ENCODE measurements at places on chromosomes 5 and 9.

- no peak for DNase-seq
These were observed 75.3 kb upstream of the ASTN2 start for GRCh38 chr9:117490199-117490598.

DNA sequence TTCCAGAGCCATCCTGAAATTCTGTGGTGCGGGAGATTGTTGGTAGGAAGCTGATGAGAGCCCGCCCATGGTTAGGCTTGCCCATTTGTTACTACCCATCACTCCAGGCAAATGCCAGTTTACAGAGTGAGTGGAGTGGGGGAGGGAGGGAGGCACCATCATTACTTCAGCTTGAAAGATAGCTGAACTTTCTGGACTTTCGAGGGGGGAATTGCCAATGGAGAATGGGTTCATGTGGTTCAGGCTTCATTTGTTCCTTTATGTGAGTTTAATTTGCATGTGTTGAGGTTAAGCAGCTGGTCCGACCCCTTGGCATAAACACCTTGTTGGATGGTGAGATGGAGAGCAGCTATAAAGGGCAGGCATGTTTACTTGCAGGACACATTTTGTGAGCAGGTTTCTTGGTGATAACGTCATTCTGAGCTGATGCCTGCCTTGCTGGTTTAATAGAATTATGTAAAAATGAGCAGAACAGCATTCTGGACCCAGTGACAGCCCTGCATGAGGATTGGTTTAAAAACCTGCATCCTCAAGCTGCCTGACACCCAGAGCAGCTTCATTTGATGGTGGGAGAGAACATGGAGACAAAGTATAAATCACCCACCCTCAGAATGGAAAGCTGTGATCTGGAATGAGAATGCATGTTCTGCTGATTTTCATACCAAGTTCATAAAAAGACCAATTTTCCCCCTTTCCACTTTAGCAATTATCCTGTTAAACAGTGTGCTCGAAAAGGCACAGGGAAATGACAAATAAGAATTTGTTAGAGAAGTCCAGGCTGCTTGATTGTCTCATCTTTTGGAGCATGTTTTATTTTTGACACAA, 106.3 kb downstream of the TRIO start:
- no peak for DNase-seq

DNA sequence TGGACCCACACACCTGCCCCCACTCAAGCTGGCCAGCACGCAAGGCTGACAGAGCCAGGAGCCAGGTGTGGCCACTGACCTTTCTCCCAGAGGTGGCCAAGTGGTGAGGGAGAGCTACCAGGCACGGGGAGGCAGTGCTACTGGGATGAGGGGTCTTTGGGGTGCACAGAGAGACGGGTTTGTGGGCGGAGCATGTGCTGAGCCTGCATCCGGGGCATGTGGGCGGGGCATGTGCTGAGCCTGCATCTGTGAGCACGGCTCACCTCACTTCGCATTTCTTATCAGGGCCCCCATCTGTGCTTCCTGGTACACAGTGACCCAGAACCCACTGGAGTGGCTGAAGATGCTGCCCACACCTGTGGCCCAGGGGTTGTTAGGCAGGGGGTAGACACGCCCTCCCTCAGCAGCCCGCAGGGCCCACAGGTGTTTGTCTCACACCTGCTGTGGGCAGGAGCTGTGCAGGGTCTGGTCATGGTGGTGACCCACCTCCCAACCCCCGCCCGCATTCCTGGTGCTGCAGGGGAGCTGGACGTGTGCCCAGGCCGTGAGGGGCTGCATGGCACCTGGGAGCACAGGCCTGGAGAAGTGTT, 21.5 kb downstream of the CCDC187 start:
- no peak for DNase-seq

DNA sequence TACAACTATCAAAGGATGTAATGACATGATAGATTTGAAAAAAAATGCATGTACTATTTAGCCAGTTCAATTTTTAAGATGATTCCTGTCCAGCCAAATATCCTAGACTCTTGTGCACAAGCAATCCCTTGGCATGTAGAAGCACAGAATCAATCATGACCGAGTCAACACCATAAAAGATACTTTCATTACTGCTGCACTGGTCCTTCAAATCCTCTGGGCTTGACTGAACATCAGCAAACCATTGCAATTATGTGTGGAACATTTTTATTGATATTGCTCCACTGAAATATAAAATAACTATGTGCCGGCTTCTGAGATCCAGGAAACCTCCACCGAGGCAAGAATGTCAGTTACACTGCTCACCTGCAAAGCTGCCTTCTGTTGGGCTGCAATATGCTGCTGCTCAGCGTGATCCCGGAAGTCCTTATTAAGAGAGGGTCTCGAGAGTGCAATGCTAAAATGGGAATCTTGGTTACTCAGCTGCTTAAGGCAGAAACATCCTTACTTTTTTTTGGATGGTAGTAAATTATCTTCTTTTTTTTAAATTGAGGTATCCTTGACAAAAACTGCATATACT, 28.7 kb downstream of the INIP start:
- DNase-seq, result no peak

DNA sequence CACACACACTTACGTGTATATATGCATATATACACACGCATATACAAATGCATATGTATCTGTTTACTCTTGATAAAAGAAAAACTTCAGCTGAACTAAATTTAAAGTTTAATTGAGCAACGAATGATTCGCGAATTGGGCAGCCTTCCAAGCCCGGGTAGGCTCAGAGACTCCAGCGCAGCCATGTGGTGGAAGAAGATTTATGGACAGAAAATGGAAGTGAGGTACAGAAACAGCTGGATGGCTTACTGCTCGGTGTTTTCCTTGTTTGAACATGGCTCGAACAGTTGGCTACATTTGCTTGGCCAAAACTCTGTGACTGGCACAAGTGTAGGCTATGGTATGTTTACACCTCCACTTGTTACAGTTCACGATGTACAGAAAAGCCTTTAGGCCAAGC, 239.3 kb upstream of the PRDM9 start:
- no peak for DNase-seq

DNA sequence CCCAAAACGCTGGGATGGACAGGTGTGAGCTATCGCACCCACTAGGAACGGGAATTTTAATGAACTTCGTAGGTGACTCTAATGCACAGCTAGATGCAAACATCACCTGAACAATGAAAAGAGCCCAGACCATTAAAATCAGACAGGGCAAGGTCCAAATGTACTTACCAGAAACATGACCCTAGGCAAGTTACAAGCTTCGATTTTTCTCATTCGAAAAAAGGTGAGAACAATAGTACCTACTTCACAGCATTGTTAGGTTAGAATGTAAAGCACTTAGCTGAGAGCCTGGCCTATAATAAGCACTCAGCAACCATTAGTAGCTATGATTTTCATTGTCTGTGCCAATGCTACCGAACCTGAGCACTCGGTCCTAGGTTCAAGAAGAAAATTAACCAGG, 5.8 kb upstream of the KLHL3 start:
- DNase-seq, result no peak

- DNase-seq, result no peak
These were observed 39.4 kb downstream of the TNFAIP8 start for GRCh38 chr5:119395080-119395836.

DNA sequence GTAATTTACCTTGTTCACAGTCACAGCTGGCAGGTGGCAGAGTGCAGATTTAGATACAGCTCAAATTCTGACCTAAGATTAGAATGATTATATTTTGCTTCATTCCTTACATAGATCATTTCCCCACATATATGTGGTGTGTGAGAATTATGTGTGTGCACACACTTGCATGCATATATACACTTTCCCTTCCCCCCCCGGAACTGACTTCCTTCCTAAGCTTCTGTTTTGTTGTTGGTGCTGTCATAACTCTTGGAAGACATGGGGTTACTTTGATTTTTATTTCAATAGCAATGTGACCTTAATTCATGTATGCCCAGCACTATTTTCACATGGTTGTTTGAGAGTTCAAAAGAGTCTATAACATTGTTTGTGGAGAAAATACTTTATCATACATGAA, 112.8 kb downstream of the CMYA5 start:
- DNase-seq, result no peak

DNA sequence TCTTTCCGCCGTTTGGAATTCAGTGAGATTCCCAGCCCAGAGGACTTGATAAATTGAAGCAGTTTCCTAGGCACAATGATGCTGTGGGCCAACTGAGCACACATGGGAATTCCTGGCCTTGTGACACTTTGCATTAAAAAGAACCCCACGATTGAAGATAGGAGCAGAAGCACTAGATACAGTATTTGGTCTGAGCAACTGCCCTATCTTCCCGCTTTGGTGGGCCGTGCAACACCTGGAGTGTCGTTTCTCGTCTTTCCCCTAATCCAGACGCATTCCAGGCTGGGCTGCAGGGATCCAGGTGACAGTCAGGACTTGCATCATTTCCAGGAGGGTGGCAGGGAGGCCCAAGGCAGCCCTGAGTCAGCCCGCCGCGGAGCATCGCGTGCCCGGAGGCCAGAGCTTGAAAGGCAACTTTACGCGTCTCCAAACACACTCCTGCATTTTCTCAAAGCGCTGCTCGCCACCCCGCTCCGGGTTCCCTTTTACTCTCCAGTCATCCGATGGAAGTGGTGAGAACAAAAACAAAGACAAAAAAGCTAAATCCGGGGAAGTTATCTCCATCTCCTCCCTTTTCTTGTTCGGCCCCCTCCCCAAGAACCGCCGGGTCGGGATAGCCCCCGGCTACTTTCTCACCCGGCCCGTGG, 753 bp upstream of the STC2 start:
- DNase-seq, result no peak

DNA sequence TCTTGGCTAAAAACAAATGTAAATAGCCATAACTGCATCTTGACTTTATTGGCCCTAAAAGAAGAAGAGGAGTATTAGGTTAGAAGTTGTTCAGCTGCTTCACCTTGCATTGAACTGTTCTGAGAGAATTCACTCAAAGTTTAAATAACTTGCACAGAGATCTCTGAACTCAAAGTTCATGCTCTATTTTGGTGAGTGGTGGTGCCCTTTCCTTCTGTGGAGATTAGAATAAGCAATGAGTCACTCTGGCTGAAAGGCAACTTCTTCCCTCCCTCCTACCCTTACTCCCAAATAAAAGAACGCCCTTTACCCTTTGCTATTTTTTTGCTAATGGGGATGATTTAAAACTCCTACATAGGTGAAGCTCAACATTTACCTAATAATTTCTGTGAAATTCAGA, 48.9 kb downstream of the ERMP1 start:
- DNase-seq, result no peak

- no peak for DNase-seq
These were observed 58.8 kb downstream of the MTRR start for GRCh38 chr5:7927466-7928375.

DNA sequence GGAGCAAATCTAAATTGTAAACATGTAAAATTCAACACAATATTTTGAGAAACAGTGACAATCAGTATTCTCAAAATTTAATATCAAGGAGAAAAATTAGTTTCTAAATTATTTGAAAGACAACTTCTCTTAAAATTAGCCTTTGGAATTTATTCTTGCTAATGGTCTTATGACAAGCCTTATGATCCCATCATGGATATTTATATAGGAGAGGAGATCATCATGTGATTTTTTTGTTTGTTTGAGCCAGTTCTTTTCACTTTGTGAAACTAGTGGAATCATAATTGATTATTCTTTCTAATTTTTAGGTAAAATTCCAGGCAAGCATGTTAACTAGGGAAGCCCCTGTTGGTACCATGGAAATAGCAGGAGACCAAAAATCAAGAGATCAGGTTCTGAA, 24.7 kb downstream of the DMXL1 start:
- DNase-seq, result no peak

GRCh38 chr5:145233461-145233860, 601.7 kb downstream of the PRELID2 start:
- no peak for DNase-seq

- no peak for DNase-seq
These were observed 36.2 kb downstream of the SPOCK1 start for GRCh38 chr5:137462816-137463520.

DNA sequence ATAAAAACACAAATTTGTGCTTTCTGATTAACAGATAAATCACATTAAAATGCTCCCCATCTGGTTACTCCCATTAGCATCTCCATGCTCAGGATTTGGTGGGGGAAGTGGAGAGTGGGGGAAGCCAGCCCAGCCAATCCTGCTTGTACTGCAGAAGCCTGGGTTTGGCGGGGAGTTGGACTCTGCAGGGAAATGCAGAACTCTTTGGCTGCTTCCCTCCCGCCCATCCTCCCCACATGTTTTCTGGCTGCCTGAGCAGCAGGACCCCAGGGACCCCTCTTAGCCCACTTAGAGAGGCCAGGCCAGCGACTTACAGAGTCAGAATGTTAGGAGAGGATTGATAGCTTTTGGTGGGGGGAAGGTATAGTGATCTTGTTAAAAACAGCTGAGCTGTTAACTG, 59.5 kb upstream of the FOXI1 start:
- DNase-seq, result no peak

GRCh38 chr5:28208356-28208755, 1170.0 kb upstream of the CDH9 start:
- DNase-seq, result no peak

- DNase-seq, result no peak
These were observed 203.6 kb upstream of the MVB12B start for GRCh38 chr9:126122901-126123616.

DNA sequence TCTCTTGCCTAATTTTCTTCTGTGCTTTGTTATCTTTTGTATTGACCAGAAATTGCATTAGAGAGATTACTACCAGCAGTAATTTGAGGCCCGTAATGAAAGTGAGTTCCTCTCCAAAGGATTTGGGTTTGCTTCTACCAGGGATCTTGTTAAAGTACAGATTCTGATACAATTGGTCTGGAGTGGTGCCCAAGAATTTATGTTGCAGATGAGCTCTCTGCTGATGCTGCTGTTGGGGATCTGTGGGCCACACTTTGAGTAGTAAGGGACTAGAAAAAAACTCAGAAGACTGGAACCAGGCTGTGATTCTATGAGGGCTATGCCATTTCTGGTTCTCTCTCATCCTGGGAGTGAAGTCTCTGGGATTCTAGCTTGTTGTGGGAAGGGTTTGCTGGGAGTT, 192.2 kb downstream of the SEC61B start:
- no peak for DNase-seq

GRCh38 chr5:72607381-72607780, 100.2 kb upstream of the ZNF366 start:
- no peak for DNase-seq

GRCh38 chr9:21015129-21015815, 16.2 kb downstream of the HACD4 start:
- DNase-seq, result no peak

DNA sequence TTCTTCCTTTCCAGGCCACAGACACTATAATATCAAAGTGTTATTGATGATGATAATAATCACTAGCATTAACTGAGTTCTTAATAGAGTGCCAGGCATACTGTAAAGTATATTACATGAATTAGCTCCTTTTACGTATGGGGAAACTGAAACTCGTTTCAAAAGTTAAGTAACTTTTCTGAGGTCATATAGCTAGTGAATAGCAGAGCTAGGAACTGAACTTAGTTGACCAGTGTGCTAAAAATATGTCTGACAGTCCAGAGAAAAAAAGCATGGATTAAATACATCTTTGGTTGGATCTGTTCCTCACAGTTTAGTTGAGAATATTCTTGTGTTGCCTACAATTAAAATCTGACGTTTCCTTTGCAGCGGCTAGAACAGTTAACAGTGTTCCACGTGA, 18.4 kb upstream of the CATSPER3 start:
- no peak for DNase-seq
